ENCODE measurements at places on chromosomes 7 and 10. TPM values are rescaled to one million over a fixed set of nuclear protein-coding genes. Genes with fewer than 3 reads are reported as not detected.

Gene OR2A12
- polyA plus RNA-seq = not detected

DNA sequence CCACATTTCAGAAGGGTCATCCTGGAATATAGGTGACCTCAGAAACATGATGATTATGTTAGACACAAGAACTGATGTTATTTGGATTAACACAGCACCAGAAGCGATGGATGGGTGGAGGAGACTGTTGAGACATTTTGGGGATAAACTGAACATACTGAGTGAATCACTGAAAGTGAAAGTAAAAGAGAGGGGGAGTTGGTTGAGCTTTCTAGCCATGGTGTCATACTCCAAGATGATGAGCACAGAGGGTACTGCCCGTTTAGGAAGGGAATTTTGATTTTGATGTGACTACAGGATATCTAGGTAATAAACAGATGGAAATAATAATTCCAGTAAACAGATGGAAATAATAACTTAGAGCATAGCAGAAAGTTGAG is 248.0 kb upstream of the NPY start:
- DNase-seq = no peak

- no peak for DNase-seq
Measured at GRCh38 chr7:75892634-75893272, 13.9 kb downstream of the RHBDD2 start.

DNA sequence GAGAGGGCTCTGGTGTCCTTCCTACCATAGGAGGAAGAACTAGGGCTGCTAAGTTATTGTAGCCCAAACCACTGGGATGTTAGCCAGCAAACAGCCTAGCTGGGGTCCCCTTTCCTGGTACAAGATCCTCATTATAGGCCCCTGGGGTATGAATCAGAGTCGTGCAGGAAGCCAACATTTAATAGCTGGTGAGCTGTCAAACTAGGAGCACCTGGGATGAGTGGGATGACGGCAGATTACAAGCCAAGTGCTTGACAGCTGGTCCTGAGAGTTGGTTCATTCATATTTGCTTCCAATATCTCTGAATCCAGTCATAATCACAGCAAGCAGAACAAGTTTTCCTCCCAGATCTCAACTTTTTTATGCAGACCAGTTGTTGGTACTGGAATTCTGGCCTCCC is 25.1 kb upstream of the DNAJB12 start:
- no peak for DNase-seq

DNA sequence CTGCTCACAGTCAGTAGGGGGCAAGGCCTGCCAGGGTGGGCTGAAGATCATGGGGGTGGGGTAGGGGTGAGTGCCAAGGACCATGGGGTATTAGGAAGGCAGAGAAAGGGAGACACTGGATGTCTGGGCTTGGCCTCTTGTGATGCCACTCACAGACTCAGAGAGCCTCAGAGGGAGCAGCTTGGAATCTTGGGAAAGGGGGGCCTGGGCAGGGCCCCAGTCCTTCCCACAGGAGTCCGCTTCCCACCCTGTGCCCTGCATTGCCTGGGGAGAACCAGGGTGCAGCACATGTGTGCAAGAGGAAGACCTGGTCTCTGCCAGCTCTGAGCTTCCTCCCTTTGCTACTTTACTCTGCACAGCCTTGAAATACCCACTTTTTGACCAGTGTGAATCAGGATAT is 4.3 kb downstream of the ADCY1 start:
- DNase-seq = no peak

DNA sequence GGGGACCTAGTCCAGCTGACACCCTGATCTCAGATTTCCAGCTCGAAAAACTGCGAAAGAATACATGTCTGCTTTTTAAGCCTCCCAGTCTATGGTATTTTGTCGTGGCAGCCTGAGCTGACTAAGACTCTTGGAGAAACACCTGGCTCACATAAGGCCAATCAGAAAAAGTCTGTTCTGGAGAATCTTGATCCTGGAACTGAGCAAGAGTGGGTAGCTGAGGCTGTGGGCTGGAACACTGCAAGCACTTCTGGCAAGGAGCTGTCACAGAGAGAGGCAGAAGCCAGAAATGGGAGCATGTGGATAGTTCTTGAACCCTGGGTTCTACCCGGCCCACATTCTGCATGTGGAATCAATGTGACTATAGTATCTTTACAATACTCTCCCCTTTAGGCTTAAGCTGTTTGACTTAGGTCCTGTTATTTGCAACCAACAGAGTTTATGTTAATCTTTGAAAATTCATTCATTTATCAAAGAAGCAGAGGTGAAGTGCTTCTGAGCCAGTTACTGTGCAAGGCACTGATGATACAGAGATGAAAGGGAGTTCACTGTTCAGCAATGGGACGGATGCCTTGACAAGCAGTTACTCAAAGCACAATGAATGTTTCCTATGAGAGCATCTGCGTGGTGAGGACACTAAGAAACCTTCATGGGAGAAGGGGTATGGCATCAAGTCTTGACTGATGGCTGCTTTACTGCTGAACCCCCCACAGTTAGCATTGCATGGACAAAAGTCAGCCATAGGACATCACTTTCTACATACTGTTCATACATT is 4.4 kb upstream of the C10orf90 start:
- no peak for DNase-seq

GRCh38 chr10:99799613-99800012 is 17.2 kb downstream of the ABCC2 start:
- DNase-seq = no peak

DNA sequence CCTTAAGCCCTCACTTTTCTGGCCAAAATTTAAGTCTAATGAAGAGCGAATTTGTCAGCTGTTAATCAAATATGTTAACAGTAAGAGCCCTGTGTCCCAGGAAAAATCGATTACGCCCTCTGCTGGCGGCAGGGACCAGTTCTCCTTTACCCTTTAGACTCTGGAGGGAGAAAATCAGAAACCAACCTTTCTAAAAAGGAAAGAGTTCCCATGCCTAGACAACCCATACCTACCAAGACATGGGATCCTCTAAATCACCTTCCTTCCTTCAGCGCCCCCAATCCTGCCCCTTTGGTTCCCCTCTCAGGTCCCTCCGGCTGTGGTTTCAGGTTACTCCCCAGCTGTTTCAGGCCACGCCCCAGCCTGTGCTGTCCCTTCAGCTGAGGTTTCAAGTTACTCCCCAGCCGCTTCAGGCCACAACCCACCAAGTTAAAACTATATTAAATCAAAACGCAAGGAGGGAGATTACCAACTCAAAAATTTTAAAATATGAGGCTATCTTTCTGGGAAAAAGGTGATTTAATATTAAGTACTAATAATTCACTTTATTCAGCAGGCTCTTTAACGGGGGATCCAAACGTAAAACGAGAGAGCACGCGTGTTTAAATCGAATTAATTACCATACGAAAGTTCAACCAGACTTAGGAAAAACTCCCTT is 1.4 kb upstream of the AKR1B15 start:
- peak; percentile 75 for DNase-seq

- no peak for DNase-seq
Measured at GRCh38 chr7:102874166-102874829, 38.5 kb upstream of the LRRC17 start.

All from left renal cortex interstitium (tissue), 4 donors.